ENCODE measurements at places on chromosomes 6 and 20.

DNA sequence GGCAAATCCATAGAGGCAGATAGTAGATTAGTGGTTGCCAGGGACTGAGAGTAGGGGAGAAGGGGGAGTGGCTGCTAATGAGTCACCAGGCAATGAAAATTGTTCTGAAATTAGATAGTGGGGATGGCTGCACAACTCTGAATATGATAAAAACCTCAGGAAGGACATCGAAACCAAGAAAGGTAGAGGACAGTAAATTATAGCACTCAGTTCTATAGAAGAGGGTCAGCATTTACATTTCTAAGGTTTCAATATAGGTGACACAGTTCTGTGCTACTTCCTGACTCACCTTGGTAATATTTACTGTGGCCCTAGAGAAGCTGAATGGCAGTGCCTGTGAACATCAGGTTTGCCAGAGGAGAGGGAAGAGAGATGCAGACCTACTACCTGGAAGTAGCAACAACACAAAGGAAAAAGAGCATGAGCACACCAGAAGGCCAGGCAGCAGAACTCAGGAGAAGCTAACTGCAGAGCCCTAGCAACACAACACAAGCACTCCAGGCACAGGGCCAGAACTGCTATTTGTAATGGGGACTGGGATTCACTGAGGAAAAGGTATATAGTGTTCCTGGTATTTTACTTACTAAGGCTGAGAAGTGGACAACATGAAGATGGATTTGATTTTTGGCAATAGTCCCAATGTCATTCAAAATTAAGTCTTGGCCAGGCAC lies 75.9 kb downstream of the PLCG1 start:
- peak; percentile 54 for DNase-seq

DNA sequence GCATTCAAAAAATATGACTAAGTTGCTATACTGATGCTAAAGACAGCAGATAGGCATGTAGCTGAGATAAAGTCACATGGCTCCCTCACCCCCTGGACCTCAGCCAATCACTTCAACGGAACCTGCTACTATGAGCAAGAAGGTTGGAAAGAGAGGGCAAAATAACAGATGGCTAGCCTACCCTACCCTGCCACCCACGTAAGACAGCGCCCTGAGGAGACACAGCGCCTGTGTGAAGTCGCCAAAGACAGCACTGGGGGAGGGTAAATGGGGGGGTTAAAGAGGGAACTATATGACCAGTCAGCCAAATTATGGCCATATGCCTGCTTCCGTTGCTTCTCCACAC lies 163.2 kb downstream of the RALGAPA2 start:
- DNase-seq = peak; percentile 2

GRCh38 chr20:3051385-3052019 lies 5.7 kb downstream of the MRPS26 start:
- DNase-seq = no peak

DNA sequence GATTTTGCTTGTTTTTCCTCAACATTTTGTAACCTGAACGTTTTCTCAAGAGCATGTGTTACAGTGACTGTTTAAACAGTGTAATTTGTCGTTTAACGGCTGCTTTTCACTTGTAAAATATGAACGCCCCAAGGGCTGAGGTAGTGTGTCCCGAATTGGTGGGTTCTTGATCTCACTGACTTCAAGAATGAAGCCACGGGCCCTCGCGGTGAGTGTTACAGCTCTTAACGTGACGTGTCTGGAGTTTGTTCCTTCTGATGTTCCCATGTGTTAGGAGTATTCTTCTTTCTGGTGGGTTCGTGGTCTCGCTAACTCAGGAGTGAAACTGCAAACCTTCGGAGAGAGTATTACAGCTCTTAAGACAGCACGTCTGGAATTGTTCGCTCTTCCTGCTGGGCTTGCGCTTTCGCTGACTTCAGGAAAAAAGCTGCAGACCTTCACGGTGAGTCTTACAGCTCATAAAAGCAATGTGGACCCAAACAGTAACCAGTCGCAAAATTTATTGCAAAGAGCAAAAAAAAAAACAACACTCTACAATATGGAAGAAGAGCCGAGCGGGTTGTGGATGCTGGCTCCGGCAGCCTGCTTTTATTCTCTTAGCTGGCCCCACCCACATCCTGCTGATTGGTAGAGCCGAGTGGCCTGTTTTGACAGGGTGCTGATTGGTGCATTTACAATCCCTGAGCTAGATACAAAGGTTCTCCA lies 25.1 kb upstream of the TRIM27 start:
- no peak for DNase-seq

- DNase-seq = peak; percentile 80
Observed at GRCh38 chr6:28981431-28981832, 23.7 kb downstream of the ZNF311 start.

GRCh38 chr6:85585741-85586140 lies 7.9 kb downstream of the SNX14 start:
- DNase-seq = peak; percentile 39

- no peak for DNase-seq
Observed at GRCh38 chr20:59954718-59955117, 3.5 kb upstream of the CDH26 start.

DNA sequence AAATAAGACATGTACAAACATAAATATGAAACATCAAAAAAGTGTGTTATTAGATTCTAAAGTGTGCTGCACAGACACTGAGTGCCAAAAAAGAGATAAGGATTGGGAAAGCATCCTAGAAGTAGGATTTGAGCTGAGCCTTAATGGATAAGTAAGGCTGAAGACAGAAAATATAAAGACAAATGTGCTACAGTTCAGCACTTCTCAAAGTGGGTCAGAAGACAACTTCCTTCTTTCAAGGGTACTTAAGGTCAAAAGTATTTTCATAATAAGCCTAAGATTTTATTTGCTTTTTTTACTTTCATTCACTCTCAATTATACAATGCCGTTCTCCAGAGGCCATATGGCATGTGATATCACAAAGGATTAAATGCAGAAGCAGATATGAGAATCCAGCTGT lies 16.8 kb downstream of the USP45 start:
- no peak for DNase-seq

DNA sequence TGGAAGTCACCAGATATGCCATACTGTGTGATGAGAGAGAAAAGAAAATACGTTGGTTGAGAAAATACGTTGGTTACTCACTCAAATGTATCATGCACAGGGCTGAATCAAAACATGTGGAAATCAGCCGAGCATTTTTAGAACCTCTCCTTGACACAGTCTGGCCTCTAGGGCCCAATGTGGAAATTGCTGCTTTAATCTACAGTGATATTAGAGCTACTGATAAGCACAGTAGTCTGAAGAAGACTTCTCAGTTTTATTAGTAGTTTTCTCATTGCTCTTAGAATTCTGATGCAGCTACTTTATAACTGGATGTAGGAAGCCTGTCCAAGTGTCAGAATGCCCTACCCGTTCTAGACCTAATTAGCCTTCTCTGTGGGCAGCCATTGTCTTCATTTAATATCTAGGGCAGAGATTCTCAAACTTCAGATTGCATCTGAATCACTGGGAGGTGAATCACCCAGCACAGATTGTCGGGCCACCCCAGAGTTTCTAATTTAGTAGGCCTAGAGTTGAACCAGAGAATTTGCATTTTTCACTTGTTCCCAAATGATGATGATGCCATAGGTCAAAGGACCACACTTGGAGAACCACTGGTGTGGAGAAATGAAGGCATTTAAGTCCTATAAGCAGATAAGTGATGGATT lies 229.1 kb downstream of the PLCB1 start:
- peak; percentile 69 for DNase-seq

DNA sequence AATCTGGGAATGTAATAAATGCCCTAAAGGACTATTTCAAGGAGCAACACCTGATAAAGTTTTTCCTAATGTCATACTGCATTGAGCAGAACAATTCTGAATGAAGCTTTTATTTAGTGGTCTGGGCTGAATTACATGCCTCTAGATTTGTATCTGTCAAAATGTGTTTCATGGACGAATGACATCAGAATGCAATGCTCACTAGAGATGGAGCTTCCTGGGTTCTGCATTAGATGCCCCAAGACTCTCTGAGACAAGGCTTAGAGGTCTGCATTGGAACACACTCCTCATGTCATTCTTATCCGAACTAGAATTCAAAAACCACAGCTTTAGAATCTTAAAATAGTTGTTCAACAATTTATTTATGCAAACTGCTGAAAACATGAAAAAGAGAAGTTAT lies 62.0 kb downstream of the SYNE1 start:
- no peak for DNase-seq

DNA sequence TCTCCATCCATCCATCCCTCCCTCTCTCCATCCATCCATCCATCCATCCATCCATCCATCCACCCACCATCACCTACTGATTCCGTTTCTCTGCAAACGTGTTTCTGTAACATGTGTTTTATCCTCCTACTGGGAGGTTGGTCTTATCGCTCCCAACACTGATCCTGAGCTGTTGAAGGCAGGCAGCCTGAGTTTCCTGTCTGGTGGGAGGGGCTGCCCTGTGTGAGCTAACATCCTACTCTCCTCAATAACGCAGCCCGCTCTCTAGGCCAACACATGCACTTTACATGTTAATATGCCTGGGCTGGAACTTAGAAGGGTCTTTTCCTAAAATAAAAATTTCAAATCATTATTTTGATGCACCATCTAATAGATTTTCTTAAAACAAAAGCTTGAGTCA lies 126.5 kb downstream of the WDR27 start:
- DNase-seq = no peak

DNA sequence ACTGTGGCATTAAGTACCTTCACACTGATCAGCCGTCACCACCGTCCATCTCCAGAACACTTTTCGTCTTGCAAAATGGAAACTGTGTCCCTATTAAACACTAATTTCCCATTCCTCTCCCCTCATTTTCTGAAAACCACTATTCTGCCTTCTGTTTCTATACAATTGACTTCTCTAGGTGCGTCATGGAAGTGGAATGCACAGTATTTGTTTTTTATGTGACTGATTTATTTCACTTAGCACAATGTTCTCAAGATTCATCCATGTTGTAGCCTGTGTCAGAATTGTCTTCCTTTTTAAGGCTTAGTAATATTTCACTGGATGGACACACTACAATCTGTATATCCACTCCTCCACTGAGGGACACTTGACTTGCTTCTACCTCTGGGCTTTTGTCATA lies 53.8 kb upstream of the PDE10A start:
- no peak for DNase-seq

- no peak for DNase-seq
Observed at GRCh38 chr6:70956191-70956450, 739 bp downstream of the B3GAT2 start.

- DNase-seq = peak; percentile 13
Observed at GRCh38 chr6:41022294-41022693, 16.7 kb downstream of the UNC5CL start.
